Left colon (tissue), 2 donors: ENCODE measurements at places on chromosomes 13 and 19.

GRCh38 chr13:42148538-42148937 is 100.1 kb downstream of the DGKH start:
- DNase-seq, result no peak

DNA sequence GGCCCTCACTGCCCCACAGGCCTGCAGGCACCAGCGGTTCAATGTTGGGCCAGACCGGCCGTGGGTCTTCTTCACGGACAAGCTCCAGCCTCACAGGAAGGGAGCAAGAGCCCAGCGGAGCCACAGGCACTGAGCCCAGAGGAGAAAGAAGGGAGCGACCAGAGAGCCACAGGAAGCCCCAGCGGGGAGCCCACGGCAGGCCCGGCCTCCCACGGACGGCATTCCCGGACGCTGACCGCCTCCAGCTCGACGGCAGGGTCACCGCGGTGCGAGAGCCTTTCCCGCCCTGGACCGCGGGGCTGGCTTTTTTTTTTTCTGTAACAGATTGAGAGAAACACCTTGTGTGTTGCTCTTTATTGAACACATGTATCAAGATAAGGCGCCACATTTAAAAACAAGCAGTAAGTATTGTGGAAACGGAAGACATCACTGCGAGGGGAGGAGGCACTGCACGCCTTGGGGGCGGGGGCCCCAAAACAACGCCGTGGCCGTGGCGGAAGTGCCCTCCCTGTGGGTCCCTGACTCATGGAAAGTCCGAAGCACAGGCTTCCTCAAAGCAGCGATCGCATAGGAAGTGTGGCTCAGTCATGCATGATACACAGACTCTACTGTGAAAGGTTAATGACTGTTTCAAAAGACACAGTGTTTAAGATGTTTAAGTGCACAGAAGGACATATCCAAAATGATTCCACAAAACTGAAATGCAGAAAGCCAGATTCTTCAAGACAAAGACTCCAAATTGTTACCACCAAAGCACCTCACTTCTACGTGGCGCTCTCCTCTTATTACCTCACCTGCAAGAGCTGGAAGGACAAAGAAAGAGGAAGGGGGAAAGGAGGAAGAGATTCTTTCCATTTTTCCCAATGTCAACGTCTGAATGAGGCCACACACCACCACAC is 3.5 kb downstream of the RASA3 start:
- peak; percentile 76 for DNase-seq

DNA sequence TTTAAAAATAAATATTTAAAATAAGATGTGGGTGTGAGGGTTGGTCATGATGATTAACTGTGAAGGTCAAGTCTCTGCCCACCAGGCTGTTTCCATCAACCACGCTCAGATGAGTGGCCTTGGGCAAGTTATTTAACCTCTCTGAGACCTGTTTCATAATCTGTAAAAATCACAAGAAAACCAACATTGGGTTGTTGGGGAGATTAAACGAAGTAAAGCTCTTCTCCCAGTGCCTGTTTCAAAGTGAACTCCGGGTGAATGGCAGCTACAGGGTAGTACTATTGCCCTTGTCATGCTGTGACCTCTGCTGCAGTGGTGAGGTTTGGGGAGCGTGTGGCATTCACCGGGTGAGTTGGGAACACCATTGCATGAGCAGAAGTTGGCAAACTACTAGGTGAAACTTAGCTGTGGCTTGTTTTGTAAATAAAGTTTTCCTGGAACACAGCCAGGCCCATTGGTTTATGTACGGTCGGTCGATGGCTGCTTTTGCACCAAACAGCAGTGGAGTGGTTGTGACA is 153.2 kb downstream of the USP12 start:
- DNase-seq, result no peak

- DNase-seq, result no peak
These were observed 110.2 kb upstream of the DOCK9 start for GRCh38 chr13:99087954-99088491.

DNA sequence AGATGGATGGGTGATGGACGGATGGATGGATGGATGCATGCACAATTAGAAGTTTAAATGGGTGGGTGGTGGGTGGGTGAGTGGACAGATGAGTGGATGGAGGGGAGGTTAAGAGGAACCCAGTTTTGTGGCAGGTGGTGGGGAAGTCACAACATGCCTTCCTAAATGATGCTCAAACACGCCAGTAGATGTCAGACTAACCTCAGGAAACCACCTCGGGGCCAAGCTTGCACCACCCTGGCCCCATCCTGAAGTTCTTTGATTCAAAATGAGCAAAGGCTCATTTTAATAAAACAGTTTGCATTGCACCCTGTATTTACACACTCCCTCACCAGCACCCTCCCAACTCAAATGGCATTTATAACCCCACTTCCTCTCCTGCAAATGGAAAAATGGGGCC is 91.4 kb upstream of the CACNA1A start:
- DNase-seq, result peak; percentile 31
